ENCODE measurements at places on chromosomes 16 and 17. TPM values are rescaled to one million over a fixed set of nuclear protein-coding genes. Genes with fewer than 3 reads are reported as not detected.

Gene FAM117A
- total RNA-seq: 0.57 TPM

Gene KRT40
- total RNA-seq: 0.14 TPM

Gene SLC38A8
- total RNA-seq: not detected

Gene GPR179
- not detected for total RNA-seq

Gene SLC2A4
- total RNA-seq: 0.22 TPM

Gene OTOP3
- total RNA-seq: not detected

Gene HOXB3
- 0.22 TPM for total RNA-seq

Gene BOLA2B
- 157 TPM for total RNA-seq

Gene C17orf113
- total RNA-seq: under 0.01 TPM

Gene PLA2G10
- not detected for total RNA-seq

Gene IFI35
- 23.9 TPM for total RNA-seq

Gene KRT33B
- total RNA-seq: not detected

Measured in placental pericyte (primary cell).